ENCODE measurements at places on chromosomes 12 and 14.

- no peak for DNase-seq
Measured at GRCh38 chr14:97723819-97724218, 926.6 kb downstream of the VRK1 start.

- no peak for DNase-seq
Measured at GRCh38 chr12:119940897-119941296, 48.1 kb upstream of the BICDL1 start.

- no peak for DNase-seq
Measured at GRCh38 chr12:52198454-52199215, 6.8 kb upstream of the KRT80 start.

- DNase-seq: no peak
Measured at GRCh38 chr14:94540031-94540794, 21.0 kb upstream of the SERPINA4 start.
